ENCODE measurements at places on chromosomes 7 and 10. TPM values are rescaled to one million over a fixed set of nuclear protein-coding genes. Genes with fewer than 3 reads are reported as not detected.

ZNF727 gene
- total RNA-seq: not detected

- peak; percentile 68 for DNase-seq
Observed at GRCh38 chr7:128790315-128791041, 1.3 kb upstream of the CCDC136 start.

- DNase-seq: peak; percentile 28
Observed at GRCh38 chr7:84123965-84124547, 70.5 kb downstream of the SEMA3A start.

DNA sequence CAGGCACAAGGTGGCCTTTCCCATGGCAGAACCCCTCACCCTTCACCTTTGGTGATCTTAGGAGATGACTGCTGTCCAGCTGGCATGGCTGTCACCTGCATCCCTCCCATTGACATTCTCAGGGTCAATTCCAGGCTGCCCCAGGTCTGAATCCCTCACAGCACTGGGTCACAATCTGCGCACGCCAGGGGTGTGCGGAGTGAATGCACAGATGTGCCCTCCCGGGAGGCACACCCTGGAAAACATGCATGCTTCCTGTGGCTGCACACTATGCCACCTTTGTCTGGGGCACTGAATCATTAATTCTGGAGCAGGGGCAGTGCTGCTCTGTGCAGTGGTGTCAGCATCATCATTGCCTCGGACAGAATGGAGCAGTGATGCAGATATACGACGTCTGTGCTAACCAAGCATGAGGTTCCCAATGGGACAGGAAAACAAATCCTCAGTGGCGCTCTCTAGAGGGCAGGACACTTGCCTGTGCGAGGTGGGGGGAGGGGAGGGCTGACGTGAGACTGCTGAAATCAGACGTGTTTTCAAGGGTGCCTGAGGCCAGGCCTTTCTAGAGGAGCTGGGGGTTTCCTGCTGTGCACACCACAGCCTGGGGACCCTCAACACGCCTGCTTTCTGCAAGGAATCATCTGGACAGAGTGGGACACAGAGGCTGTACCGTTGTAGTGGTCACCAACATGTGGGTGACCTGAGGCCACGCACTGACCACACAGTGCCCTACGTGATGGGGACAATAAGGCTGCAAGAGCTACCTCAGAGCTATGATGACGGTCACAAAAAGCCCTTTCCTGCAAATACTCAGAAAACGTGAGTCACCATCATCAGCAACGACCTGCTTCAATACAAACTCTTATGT lies 77.9 kb downstream of the HIPK2 start:
- DNase-seq: peak; percentile 37

DNA sequence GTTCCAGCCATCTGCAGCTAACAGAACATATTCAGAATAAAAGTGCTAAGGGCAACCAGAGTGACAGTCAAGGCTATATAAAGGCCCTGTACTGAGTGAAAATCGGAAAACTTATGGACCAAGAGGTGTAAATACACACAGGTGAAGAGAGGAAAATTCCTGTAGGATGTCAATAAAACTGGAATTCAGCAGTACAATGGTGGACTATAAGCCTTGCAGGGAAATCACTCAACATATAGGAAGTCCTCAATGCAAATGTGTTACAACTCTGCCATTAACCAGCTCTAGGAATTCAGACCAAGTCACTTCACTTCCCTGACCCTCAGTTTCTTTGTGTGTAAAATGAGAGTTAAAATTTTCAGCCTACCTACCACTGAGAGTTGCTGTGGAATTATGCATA lies 7.7 kb downstream of the USP6NL start:
- no peak for DNase-seq

GRCh38 chr10:126314863-126315493 lies 73.3 kb downstream of the ADAM12 start:
- no peak for DNase-seq

- no peak for DNase-seq
Observed at GRCh38 chr10:47190802-47191450, 109.1 kb upstream of the GDF10 start.

All from neural progenitor cell (in vitro differentiated cells).